ENCODE measurements at places on chromosomes 1 and 21.

GRCh38 chr1:40973912-40974311 lies 5.6 kb upstream of the CTPS1 start:
- DNase-seq = no peak

GRCh38 chr1:163531345-163531744 lies 209.6 kb downstream of the NUF2 start:
- no peak for DNase-seq

- DNase-seq = no peak
These were observed 351.1 kb downstream of the CAMTA1 start for GRCh38 chr1:7136166-7136953.

DNA sequence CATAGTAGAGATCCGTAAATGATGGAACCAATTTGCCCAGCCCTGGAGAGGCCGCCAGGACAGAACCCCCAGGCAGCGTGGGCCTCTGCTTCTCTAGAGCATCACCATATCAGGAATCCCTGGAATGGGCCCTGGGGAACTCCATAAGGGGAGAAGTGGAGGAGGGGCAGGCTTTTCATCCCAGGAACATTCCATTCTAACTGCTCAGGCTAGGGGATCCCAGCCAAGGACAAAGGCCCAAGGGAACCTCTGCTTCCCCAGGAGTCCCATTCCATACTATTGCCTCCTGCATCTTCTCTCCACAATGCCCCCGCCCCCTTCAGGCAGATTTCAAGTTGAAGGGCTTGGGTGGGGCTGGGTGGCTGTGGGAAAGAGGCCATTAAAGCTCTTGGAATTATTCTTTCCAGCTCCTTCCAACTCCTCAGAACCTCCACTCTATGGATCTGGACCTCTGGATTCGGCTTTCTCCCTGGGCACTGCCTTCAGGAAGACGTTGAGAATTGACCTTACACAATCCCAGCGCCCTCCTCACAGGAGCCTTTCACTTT lies 6.0 kb downstream of the TRNP1 start:
- no peak for DNase-seq

DNA sequence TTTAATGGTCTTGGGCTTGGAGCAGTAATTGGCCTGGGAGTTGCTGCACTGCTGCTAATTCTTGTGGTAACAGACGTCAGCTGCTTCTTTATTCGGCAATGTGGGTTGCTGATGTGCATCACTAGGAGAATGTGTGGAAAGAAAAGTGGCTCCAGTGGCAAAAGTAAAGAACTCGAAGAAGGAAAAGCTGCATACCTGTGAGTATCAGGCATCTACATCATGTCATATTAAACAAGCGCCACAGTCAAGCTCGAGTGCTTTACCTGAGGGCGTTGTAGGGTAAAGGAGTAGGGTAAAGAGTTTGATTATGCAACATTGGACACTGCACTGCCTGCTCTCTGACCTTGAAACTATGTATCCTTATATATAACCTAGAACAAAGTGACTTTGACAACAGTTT lies 510.6 kb downstream of the NCAM2 start:
- DNase-seq = no peak

DNA sequence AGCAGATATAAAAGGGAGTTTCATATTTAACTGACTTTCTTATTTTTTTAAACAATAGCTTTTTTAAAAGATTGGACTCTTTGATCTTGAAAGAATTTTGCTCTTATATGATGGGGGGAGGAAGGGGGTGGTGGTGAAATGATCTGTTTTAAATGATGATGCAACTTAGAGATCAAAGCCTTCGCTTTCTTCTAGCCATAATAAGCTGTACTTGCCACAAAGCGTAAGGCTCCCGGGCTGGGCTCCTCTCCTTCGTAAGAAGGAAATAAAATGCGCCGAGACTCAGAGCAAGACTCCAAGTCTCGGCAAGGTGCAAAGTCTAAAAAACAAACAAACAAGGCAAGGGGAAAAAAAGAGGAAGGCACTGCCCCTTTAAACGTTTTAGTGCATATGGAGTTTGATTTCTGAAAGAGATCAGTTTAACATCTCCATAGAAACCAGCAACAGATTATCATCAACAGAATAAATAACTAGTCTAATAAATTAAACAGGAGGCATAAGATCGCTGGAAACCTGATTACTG lies 3.3 kb downstream of the CASZ1 start:
- DNase-seq = no peak

- DNase-seq = no peak
These were observed 121.4 kb downstream of the PLXNA2 start for GRCh38 chr1:208122612-208123358.

GRCh38 chr1:171780583-171781175 lies 781 bp upstream of the METTL13 start:
- DNase-seq = no peak

- DNase-seq = no peak
These were observed 326.5 kb upstream of the ESRRG start for GRCh38 chr1:217049721-217050120.

DNA sequence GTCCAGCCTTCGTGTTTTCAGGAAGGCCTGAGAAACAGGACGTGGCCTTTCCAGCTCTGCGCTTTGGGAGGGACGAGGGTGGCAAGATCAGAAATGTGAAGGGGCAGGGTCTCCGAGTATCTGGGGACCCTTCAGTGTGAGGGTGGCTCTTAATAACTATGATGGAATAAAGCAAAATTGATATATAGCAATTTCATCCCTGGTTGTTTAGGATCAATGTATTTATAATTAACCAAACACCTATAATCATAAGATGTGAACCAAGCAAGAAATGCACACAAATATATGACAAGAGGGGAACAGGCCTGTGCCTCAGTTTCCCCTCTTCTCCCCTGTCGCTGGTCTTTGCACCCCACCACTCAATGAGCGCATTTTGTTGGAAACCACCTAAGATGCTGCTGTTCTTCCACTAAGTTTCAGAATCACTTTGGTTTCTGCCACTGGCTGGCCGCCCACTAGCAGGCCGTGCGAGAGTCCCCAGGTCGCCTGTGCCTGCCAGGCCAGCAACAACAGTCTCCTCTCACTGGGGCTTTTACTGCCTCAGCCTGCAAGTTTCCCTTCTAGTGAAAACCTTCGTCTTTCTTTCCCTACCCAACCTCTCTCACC lies 36.6 kb downstream of the UBASH3A start:
- no peak for DNase-seq

Data from CD4-positive, alpha-beta T cell treated with Interleukin-12 subunit alpha and Interleukin-12 subunit beta, for 1 hour (primary cell).